ENCODE measurements at places on chromosomes 7 and 10.

DNA sequence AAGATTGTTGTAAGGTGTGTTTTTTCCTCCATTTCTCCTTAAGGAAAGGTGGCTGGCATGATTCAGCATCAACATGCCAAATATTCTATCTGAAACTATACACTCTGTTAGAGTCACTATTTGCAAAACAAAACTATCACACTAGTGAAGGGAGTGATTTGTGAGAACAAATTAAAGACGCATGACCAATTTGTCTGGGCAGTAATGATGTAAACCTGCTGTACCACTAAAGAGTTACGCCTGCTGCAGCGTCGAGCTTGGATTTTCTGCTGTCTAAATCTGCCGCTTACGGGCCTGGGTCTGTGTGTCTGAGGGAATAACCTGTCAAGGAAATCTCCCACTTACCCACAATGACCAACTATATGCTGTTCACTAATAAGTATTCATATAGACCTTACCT, 648.3 kb downstream of the PARD3 start:
- DNase-seq, result no peak

DNA sequence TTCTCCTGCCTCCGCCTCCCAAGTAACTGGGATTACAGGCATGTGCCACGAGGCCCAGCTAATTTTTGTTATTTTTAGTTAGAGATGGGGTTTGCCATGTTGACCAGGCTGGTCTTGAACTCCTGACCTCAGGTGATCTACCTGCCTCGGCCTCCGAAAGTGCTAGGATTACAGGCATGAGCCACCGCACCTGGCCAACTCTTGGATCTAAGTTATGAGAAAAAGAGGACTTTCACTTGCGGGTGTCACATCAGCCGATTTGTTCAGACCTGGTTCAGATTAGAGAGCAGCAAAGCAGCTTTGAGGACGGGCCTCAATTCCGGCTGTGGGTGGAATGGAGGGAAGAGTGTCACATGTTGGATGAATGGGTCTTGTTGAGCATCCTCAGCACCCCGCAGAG, 61.0 kb upstream of the FGFR2 start:
- no peak for DNase-seq

- DNase-seq, result no peak
Measured at GRCh38 chr10:34941471-34942357, 126.6 kb upstream of the PARD3 start.

GRCh38 chr10:86123304-86123703, 243.3 kb downstream of the GRID1 start:
- no peak for DNase-seq

DNA sequence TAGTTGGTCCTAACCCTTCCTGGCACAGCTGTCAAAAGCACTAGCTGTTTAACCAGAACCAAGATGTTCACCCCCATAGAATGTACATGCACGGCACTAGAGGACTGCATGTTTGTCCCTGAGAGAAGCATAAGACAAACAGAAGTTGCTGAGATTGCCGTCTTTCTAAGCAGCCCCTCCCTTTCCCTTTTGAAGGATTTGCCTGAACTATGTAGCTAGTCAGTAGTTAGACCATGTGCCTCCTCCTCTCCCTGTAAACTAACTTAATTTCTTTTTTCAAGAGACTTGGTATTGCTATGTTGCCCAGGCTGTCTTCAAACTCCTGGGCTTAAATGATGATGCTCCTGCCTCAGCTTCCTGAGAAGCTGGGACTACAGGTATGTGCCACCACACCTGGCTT, 40.7 kb downstream of the TBC1D12 start:
- no peak for DNase-seq

- DNase-seq, result no peak
Measured at GRCh38 chr10:124657806-124658205, 86.4 kb downstream of the FAM53B start.

- DNase-seq, result no peak
Measured at GRCh38 chr7:28479507-28479947, 67.2 kb downstream of the CREB5 start.

GRCh38 chr10:79336739-79337138, 10.5 kb upstream of the PPIF start:
- DNase-seq, result no peak

- DNase-seq, result no peak
Measured at GRCh38 chr7:40972426-40972825, 730.5 kb downstream of the INHBA start.

DNA sequence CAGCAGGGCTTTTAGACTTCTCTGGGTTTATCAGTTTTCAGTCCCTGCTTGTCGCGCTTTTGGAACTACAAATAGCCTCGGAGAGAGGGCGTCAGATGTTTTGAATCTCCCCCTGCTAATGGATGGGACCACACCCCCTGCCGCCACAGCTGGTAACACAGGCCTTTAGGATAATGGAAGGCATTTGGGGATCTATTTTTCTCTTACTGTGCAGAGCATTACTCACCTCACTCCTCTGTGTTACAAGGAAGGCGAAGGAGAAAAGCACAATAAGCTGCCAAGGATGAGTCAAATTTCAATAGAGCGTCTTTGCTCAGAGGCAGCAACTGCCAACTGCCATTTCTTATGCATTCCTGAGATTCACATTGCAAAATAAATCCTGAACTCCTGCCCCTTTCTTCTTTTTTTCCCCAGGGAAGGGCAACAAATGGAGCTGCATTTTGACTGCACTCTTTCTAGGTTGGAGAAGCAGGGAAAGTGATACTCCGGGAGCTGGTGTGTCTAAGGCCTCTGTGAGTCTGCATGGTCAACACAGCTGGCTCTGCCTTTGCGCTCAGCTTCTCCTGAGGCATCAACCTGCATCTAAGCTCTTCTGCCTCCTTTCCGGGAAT, 31.5 kb upstream of the SMNDC1 start:
- no peak for DNase-seq

GRCh38 chr7:95690367-95690947, 81.9 kb upstream of the DYNC1I1 start:
- peak; percentile 22 for DNase-seq

GRCh38 chr7:91759205-91759863, 121.2 kb downstream of the MTERF1 start:
- no peak for DNase-seq

DNA sequence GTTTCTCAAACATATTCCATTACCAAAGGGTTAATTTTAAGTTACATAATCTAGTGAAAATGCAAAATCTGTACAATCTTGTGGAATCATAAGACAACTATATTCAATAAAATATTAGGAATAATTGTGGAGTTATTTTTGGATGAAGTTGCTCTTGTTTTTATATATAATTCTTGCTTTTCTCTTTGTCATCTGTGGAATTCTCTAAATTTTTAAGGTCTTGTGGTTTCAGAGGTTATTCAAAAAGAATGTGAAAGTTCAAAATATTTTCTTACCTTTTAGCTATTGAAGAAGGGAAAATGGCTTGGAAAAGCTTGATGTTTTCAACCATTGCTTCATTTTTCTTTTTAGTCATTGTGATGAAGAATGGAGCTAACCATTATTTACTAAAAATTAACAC, 552.1 kb downstream of the TFEC start:
- DNase-seq, result no peak

GRCh38 chr10:63633677-63634487, 112.7 kb downstream of the REEP3 start:
- peak; percentile 10 for DNase-seq

GRCh38 chr7:46754140-46754720, 827.7 kb downstream of the TNS3 start:
- no peak for DNase-seq

GRCh38 chr7:141737118-141737835, 881 bp upstream of the SSBP1 start:
- peak; percentile 28 for DNase-seq

GRCh38 chr7:128697302-128697905, 25.3 kb downstream of the GARIN1A start:
- DNase-seq, result no peak

DNA sequence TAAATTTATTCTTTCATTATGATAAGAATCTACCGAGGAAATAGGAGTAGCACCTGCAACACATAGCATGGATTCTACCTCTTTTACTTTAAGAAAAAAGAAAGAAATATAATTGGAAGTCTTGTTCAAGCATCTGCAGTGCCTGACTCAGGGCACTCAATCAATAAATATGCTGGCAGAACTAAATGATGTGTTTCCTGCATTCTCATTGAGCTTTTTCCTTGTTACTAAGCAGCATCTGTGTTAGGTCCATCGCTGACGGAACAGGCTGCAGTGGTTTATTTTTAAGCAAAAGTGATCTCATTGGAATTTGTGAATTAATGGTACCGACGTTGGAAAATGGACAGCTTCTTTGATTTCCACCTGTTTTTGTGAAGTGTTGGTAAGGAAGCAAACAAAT, 417.5 kb downstream of the DPP6 start:
- no peak for DNase-seq

DNA sequence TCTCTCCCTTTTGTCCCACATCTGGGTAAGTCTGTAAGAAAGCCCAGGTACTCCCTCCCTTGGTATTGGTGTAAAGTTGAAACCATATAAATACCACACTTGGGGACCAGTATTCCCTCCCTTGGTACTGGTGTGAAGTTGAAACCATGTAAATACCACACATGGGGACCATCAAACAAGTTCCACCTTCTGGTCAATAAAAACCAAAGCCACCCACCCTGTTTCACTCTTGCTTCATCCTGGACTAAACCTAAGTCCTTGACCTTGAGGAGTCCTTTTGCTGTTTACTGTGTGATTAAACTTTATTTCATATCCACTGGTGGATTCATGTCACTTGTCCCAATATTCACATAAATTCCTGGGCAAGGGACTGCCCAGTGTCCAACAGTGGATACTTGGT, 8.4 kb downstream of the P4HA1 start:
- no peak for DNase-seq

- no peak for DNase-seq
Measured at GRCh38 chr10:122173766-122174435, 97.2 kb upstream of the BTBD16 start.

- no peak for DNase-seq
Measured at GRCh38 chr7:47720141-47720906, 138.4 kb upstream of the TNS3 start.

DNA sequence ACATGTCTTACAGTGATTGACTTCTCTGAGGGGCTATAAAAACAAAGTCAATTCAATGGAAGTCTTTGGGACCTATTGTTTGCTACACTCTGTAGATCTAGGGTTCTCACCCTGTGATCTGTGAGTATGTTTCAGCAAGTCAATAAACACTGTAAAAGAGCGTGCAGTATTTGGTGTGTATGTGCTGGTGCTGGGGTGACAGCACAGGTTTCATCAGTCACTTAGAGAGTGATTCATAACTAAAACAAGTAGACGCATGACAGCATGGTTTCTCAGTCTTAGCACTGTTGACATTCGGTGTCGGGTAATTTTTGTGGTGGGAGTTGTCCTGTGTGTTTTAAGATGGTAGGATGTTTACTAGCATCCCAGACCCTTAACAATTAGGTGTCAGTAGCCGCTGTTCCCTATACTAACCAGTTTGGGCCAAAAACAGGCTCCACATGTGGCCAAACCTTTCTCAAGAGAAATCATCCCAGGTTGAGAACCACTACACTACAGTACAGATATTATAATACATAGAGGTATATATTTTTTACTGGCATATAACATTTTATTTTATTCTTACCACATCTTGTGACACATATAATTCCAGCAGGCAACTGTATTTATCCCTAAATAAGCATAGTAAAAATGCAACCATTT, 411.8 kb downstream of the ARL4A start:
- no peak for DNase-seq

DNA sequence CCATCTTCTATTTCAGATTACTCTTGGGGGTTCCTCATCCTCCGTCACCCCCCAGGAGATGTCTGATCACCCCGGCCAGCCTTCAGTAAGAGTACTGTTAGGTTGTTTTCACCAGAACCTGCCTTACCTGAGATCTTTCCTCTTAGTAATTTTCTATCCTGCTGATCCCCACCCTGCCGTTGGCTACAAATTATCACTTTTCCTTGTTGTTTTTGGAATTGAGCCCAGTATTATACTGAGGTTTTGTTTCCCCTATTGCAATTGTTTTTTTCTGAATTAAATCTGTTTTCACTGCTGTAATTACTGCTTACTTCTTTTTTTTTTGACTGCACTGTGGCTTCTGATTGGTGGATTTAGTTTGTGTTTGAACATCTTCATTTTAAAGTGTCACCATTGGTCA, 14.7 kb downstream of the SPAM1 start:
- no peak for DNase-seq

DNA sequence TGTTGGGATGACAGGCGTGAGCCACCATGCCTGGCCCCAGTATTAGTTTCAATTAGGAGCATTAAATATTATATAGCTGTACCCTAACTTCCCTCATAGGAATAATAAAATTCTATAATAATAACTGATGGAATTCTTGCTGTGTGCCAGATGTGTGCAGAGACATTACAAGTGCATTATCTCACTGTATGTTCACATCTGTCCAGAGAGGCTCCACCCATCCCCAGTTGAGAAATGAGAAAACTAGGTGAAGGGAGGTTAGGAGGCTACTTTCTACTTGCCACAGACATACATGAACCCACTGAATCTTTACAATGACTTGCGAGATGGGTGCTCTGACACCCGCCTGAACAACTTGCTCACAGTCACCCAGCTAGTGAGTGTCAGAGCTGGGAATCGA, 3.2 kb downstream of the GALNT17 start:
- DNase-seq, result no peak

- no peak for DNase-seq
Measured at GRCh38 chr7:76346097-76346496, 12.7 kb downstream of the YWHAG start.

- DNase-seq, result no peak
Measured at GRCh38 chr7:136309407-136309806, 332.2 kb upstream of the MTPN start.

- DNase-seq, result no peak
Measured at GRCh38 chr7:114468844-114469243, 54.2 kb downstream of the FOXP2 start.

GRCh38 chr10:111299037-111299436, 222.2 kb downstream of the ADRA2A start:
- no peak for DNase-seq

DNA sequence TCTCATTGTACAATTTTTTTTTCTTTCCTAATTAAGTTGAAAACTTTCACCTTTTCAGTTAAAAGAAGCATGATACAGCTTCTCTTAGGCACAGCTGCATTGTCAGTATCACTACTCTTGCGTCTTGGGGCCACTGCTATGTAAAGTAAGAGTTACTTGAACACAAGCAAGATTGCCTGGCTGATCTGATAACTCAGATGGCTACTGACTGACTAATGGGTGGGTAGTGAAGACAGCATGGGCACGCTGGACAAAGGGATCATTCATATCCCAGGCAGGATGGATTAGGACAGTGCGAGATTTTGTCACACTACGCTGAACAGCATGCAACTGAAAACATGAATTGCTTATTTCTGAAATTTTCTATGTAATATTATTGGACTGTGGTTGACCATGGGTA, 11.6 kb upstream of the ADAMTS14 start:
- no peak for DNase-seq

- DNase-seq, result no peak
Measured at GRCh38 chr7:46208635-46209525, 287.8 kb upstream of the IGFBP3 start.

GRCh38 chr7:39721345-39721744, 98.0 kb downstream of the RALA start:
- DNase-seq, result no peak

- DNase-seq, result peak; percentile 69
Measured at GRCh38 chr10:49606981-49607535, 3.1 kb upstream of the SLC18A3 start.

- DNase-seq, result no peak
Measured at GRCh38 chr7:78959477-78959876, 494.0 kb downstream of the MAGI2 start.

GRCh38 chr7:21965291-21965690, 19.6 kb upstream of the CDCA7L start:
- no peak for DNase-seq

Data from GF-D8 (cell line).